NCI-H69 (cell line): ENCODE measurements at places on chromosomes 1 and 21.

DNA sequence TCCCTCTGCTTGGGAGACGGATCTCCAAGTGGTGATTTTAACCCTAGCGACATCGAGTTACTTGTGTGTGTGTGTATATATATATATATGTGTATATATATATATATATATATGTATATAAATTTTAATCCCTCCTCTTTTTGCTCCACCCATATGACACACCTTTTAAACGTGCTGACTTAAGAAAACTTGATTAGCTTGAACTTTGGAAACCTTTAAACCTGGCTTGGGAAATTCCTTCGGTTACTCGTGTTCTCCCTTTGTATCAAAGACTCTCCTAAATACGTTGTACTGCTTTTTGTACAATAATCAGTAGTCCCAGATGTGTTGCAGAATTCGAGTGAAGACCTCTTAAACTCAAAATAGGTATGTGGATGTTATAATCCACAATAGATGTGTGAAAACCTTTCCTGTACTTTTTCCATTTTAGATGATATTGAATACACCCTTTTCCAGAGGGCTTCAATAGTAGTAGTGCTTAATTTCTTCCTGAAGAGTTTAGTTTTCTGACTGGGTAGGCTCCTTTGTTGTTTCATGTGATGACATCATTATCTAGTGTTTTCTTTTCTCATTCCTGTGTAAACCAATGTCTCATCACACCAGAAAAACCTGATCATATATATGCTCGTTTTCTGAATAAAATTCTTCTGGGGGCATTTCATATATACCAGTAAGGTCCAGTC, 1.4 kb downstream of the RNF11 start:
- DNase-seq = peak; percentile 34

DNA sequence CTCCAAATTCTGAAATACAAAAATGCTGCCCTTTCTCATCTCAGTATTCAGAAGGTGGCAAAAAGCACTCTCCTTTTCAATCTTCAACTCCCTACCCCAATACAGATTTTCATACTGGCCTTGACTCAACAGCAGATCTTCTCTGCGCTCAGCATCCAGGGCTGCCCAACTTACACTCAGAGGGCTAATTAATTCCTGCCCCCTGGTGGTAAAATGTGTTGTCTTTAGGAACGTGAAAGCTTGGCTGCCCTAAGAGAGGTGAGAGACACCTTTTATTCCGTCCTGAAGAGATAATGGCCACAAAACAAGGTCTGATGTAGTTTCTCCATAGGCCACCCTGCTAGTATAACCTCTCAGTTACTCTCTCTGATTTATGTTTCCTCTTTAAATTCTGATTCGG, 25.0 kb downstream of the KRTAP24-1 start:
- DNase-seq = peak; percentile 40

- peak; percentile 3 for DNase-seq
Observed at GRCh38 chr1:30984991-30985503, 76.5 kb upstream of the SDC3 start.

GRCh38 chr21:39972976-39973770, 105.9 kb downstream of the PCP4 start:
- no peak for DNase-seq

- no peak for DNase-seq
Observed at GRCh38 chr1:167748906-167749305, 27.1 kb downstream of the MPZL1 start.

- no peak for DNase-seq
Observed at GRCh38 chr1:28796352-28797211, 15.4 kb upstream of the OPRD1 start.

DNA sequence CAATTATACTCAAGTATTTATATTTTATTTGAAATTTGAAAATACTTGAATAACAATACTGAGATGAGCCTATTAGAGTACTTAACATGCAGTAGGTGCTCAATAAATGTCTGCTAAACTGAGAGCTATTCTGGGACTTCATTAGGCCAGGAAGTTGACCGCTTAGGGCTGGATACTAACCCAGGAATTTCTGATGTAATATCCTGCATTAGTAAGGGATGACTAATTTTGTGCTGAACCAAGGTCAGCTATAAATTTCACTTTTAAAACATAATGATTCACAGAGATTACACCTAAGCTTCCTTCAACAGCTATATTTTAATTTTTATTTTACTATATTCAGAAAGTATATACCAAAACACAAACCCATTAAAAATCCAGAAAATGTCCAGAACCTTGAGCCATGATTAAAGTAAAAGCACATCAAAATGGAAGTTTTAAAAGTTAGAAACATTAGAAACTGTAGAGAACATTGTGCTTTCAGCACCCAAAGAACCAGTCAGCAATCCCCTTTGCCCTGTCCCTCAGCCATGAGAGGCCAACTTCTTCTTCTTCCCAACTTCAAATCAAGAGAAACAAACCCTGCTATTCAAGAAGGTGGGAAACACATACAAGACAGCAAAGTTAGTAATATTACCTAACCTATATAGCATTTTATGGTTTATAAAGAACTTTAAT, 35.4 kb downstream of the WNT2B start:
- no peak for DNase-seq

DNA sequence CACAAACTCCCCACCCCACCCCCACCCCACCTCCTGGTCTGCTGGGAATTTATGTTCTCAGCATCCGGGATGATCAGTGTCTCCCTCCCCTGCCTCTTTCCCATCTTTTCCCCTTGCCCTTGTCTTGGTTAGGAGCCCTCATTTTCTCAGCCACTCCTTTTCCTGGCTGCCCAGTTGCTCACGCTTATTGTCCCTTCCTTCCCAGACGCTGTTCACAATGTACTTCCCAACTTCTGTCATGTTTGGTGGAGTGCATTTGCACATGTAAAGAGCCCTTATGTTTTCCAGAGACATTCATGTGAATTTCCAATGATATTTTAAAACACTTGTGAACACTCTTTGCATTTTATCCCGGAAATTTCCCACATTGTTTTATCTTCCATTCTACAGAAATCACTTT, 192.1 kb downstream of the RHOU start:
- DNase-seq = no peak

DNA sequence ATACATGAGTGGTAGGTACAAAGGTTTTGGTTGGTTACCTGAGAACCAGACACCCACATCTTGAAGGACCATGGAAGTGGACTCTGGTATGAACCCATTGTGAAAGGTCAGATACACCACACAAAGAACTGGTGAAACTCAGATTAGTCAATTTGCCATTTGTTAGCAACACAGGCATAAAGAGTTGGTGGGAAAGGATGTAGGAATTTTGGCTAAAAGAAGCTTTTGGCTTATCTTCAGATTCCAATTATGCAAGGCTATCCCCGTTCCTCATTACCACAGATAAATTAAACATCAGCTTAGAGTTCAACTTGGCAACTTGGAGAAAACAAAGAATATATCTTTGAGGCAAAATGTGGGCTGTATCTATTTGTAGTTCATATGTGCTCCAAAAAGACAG, 87.0 kb upstream of the IRF2BP2 start:
- DNase-seq = no peak

DNA sequence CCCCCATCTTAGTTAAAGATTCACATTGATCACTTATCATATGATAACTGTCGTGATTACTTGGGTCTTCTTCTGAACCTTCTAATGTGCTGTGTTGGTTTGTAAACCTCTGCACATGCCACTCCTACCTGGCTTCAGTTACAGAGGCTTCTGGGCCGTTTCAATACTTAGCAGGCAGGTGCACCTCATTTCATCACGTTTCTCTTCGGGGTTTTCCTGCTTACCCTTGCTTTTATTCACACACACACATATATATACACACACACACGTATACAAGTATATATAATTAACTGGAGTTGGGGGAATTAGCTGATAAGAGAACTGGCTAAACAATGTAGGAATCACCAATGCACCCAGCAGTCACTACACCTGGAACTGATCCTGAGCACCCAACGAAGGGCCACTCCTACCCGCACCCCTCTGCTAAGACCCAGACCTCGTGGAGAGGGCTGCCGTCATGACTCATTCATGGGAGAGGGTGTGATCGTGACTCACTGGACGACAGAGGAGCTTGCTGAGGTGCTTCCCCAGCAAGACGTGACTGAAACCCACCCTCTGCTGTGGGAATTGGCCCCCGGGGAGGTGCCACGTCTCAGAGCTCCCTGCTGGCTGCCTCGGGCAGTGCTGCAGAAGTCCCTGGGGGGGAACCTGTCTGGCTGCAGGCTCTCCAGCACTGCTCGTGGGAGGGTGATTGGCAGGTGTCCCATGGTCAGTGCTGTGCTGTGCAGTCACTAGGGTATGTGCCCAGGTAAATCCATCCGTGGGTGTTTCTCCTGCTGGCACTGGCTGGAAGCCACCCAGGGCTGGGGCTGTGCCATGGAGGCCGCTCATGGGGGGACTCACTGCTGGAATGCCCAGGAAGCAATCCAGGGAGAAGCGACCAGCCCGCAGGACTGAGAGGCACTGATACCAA, 166.6 kb downstream of the DYRK1A start:
- peak; percentile 51 for DNase-seq
